ENCODE measurements at places on chromosomes 2 and 18.

DNA sequence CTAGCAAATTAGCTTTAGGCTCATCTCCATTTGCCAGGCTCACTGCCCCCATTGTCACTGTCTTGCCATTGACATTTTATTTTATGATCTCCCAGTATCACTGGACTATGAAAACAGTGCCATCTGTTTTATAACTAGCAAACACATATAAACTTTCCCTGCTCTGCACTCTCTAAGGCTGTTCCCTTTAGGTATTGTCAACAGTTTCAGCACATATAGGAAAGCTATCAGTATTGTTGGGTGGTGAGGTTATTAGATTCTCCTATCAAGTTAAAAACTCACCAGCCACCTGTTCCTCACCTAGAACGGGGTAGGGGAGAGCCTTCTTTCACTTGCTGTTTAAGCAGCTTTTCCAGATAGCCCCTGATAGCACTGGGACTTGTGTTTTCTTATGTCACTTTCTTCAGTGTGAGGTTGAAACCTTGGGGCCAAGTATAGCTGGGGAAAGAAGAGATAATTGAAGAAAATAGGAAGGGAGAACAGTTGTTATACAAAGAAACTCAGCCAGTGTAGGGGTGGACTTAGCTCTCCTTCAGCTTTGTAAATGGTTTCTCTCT, 32.5 kb downstream of the CFLAR start:
- no peak for DNase-seq

DNA sequence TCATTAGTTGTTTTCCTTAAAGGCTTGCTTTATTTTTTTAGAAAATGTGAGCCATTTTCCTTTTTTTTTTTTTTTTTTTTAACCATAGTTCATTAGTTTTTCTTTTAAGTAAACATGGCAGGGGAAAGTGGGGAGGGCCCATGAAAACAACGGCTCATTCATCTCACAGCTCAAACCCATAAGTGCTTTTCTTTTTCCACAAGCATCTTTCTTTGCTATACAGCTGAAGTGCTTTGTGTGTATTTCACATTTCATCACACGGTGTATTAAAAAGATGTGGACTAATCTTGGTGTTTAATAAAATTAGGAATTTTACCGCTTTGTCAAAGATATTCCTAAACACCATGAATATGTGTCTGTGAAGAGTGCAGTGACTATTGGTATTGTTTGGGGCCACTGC, 41.6 kb downstream of the RHBDD1 start:
- no peak for DNase-seq

GRCh38 chr2:177639262-177639914, 246.8 kb downstream of the AGPS start:
- no peak for DNase-seq

GRCh38 chr2:16294791-16295190, 354.4 kb downstream of the MYCN start:
- no peak for DNase-seq

- peak; percentile 7 for DNase-seq
These were observed 29.6 kb upstream of the EPAS1 start for GRCh38 chr2:46267616-46268015.

- no peak for DNase-seq
These were observed 95.9 kb upstream of the GRB14 start for GRCh38 chr2:164717000-164717803.

DNA sequence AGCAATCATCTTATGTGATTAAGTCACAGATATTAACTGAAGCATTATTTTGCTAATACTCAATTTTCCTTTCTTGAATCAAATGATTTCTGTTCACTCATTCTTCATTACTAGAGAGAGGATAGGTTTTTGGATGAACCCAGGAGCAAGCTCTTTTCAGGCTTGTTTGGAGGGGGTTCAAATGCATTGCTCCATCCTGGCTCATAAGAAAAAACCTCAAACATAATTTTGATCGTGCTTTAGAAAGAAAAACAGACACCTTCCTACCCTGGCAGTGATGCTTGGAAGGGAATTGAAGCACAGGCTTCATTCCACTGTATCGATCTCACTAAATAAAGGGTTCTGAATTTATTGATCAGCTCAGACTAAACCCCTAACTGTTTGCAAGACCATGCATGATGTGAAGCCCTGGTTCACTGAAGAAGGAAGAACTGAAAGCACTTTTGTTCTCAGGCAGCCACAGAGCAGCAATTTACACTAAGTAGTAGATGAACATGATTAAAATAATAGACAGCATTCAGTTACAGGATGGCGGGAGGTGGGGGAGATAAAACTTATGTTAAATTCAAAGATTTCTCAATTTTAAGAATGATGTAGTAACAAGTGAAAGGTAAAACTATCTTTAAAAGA, 53.4 kb downstream of the CDH2 start:
- no peak for DNase-seq

DNA sequence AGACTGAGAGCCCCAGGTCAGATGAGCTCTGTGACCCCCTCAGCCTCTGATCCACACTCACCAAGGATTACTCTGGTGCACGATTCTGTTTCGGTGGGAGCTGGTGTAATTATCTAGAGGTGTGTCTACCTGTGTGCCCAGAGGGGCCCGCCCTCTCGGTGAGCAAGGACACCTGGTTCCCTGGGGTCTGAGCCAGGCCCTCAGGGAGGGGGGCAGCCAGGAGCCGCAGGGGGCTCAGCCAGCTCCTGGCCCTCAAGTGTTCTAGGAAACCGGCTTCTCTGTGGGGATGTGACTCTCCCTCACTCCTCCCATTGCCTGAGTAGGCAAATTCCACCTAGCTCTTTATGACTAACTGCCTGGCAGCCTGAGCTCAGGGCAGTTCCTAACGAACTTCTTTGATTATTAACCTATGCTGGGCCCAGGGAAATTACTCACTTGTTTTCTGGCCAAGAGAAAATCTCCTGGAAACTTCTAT, 17.4 kb downstream of the AGAP1 start:
- peak; percentile 80 for DNase-seq

GRCh38 chr2:17084877-17085276, 419.2 kb upstream of the CYRIA start:
- no peak for DNase-seq

GRCh38 chr2:197307236-197307932, 3.2 kb downstream of the ANKRD44 start:
- DNase-seq, result no peak

- no peak for DNase-seq
These were observed 160.5 kb upstream of the KCNJ3 start for GRCh38 chr2:154537843-154538450.

- no peak for DNase-seq
These were observed 162.5 kb downstream of the CCDC102B start for GRCh38 chr18:68960355-68960754.

- peak; percentile 60 for DNase-seq
These were observed 92.5 kb upstream of the SLC35G4 start for GRCh38 chr18:11516751-11517503.

DNA sequence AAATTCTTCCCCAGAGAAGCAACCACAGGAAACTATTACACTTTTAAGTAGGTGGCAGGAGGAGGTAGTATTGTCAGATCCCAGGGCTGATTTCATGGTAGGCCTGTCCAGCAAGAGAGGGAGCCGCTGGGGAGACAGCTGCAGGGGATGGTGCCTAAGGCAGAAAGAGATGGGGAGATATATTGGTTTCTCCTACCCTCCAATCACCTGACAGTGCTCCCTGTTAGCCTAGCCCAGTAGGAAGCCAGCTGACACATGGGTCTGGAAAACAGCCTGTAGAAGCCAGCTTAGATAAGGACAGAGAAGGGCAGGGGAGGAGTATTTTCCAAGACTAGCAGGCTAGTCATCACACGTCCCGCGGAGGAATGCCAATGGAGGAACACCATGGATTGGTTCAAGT, 8.2 kb upstream of the SPOPL start:
- no peak for DNase-seq

- no peak for DNase-seq
These were observed 17.9 kb downstream of the GREB1 start for GRCh38 chr2:11551569-11552259.

GRCh38 chr18:62187543-62188510, 772 bp downstream of the RELCH start:
- no peak for DNase-seq

- no peak for DNase-seq
These were observed 35.1 kb downstream of the TGFA start for GRCh38 chr2:70518557-70518956.

GRCh38 chr2:68946117-68946516, 6.6 kb downstream of the GKN2 start:
- no peak for DNase-seq

- DNase-seq, result no peak
These were observed 409.2 kb upstream of the TCF4 start for GRCh38 chr18:55997151-55997561.

DNA sequence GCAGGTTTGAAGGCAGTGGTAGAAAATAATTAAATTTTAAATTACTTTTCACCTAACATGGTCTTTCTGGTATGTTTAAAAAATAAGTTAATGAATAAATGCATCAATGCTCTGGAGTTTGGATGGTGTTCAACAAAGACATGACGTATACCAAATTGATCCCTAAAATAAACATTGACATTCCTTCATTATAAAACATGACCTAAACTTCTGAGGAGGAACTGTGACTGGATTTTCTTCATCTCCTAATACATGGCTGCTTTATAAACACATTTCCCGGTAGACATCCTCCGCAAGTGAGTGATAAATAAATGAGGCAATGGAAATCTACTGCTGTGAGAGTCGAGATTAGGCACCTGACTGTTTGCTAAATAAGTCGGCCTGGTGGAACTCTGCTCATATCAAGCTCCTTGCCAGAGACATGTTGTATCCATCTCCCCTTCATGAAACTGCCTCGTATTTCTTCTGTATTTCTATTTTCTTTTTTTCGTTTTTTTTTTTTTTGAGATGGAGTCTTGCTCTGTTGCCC, 362.3 kb downstream of the RNF144A start:
- no peak for DNase-seq

DNA sequence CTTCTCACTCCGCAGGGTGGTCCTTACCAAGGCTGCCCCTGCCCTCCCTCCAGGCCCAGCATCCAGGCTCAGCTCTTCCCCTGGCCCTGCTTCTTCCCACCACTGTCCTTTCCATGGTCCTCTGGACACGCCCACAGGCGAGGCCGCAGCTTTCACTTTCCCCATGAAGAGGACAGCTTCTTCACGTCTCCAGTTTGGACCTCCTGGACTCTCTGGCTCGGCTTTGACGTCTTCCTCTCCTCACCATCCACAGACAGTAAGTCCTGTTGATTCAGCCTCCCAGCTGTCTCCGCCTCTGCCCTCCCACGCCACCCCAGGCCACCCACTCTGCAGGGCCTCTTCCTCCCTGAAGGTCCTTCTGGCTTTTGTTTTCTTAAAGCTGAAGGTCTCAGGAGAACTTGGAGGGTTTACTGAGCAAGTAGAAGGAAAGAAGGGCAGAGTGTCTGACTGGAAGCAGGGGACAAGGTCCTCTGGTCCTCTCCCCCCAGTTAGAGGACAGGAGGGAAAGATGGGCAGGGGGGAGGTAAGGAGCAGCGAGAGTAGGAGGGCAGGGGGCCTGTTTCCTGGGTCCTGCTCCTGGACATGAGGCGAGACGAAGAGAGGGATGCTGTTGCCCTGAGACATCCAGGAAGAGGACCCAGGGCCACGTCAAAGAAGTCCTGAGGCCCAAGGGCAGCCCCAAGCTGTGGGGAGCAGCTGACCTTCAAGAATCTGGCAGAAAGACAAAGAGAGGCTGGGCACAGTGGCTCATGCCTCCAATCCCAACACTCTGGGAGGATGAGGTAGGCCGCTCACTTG, 24.7 kb upstream of the NMUR1 start:
- peak; percentile 41 for DNase-seq

All from foreskin fibroblast (primary cell).